ENCODE measurements at places on chromosomes 2 and 18.

DNA sequence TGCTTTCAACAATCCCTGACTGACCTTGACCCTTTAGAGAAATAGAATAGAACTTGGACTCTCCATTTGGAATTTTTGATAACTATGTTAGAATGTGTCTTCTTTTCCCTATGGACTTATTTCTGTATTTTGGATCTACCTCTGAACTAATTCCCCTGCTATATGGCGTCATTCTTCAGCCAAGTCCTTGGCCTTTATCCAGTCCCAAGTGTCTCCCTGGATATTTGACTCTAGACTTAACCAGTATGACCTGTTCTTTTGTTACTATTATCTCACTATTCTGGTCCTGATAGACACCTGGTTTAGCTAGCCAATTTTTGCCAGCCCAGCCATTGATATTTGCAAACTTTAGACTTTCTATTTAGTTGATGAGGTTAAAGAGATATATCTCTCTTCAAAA, 186.8 kb downstream of the KCNS3 start:
- no peak for DNase-seq

DNA sequence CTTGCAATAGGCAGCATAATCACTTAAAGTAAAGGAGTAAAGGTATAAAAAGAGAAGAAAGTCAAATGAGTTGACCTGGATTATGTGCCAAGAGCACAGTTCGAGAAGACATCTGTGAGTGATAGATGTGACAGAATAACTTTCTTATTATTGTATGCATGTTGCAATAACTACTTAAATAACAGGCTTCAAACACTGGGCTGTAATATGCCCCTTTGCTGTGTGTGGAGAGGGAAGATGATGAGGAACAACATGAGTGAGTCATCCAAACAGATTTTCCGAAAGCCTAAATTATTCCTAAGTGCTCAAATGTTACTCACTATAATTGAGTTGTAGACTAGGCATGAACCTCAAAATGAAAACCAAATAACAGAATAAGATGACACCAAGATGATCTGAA, 328.1 kb downstream of the EXOC6B start:
- no peak for DNase-seq

- no peak for DNase-seq
These were observed 86.2 kb upstream of the RAB27B start for GRCh38 chr18:54742120-54742519.

DNA sequence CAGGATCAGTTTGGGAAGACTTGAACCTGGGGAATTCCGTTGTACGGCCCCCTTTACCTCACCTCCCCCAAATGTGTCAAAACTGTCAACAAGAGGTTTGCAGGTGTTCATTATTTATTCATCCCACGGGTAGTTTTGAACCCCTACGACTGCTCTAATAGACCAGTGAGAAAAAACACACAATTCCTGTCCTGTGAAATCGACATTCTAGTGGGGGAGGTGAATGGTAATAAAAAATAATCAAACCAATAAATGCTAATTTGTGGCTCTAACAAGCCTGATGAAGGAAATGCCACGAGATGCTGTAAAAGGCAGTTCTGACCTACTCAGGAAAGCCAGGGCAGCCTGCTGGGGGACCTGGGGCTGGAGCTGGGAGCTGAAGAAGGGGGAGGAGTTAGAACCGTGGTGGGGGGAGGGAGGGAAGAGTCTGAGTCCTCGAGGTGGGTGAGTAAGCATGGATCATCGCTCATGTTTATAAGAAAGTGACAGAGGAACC, 463 bp upstream of the DNAJB2 start:
- DNase-seq: no peak

DNA sequence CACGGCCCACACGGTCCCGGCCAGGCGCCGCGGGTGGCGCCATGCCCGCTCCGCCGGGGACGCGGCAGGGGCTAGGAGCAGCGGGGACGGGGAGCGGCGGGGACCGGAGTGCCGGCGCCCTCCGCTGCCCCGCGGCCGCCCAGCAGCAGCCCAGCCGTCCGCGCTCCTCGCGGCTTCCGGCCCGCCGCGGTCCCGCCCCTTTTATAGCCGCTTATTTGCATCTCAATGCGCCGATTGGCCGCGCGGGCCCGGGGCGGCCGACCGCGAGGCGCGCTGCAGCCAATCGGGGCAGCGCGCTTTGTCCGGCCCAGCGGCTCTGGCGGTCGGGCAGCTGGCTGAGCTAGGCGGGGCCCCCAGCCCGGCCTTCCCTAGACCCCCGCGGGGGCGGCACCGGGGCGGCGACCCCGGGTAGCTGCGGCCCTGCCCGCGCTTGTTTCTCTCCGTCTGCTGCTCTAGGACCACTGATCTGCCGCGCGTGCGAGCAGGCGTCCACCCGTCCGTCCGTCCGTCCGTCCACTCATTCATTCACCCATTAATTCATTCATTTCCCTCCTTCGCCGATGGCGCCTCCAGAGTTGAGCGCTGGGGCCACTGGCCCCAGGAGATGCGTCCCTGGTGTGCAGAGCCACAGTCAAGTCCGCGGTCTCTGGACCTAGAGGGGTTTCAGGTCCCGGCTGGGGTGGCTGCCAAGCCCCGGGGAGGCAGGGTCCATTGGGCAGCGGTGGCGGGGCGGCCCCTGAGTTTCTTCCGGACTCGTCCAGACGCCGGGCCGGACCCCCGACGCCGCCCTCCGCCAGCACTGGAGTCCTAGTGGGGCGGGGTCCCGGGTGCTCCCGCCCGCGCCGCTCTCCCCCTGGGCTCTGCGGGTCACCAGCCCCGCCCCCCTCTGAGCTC, at the start of gene HES6:
HES6 (minus strand) TSS at position 176 of the 894 bp plus-strand sequence; CDS start at position 43, 133 bp downstream.
- peak; percentile 85 for DNase-seq

- no peak for DNase-seq
These were observed 121.8 kb upstream of the CWC22 start for GRCh38 chr2:180128861-180129260.

- DNase-seq: no peak
These were observed 97.4 kb downstream of the RHOB start for GRCh38 chr2:20544153-20544747.

GRCh38 chr2:202035089-202035940, 1.7 kb downstream of the FZD7 start:
- DNase-seq: peak; percentile 27

DNA sequence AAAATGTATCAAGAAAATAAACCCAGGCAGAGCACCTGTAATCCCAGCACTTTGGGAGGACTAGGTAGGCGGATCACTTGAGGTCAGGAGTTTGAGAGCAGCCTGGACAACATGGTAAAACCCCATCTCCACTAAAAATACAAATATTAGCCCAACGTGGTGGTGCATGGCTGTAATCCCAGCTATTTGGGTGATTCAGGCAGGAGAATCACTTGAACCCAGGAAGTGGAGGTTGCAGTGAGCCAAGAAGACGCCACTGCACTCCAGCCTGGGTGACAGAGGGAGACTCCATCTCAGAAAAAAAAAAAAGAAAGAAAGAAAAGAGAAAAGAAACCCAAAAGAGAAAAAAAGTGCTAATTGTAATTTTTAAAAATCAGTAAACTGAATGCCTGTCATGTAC, 41.4 kb downstream of the DDX18 start:
- no peak for DNase-seq

- DNase-seq: no peak
These were observed 144.3 kb downstream of the KCNE4 start for GRCh38 chr2:223196331-223196730.

GRCh38 chr2:229160180-229160579, 110.9 kb downstream of the PID1 start:
- no peak for DNase-seq

- DNase-seq: no peak
These were observed 7.3 kb upstream of the SLC3A1 start for GRCh38 chr2:44267796-44268648.

GRCh38 chr18:2846636-2847316, at the start of gene EMILIN2:
Gene EMILIN2 (plus strand): TSS chr18:2847006. CDS start chr18:2847189, 183 bp downstream.
- DNase-seq: no peak

GRCh38 chr2:73908689-73909652, 16.2 kb downstream of the ACTG2 start:
- no peak for DNase-seq

GRCh38 chr2:878245-878930, 72.3 kb upstream of the SNTG2 start:
- DNase-seq: no peak

DNA sequence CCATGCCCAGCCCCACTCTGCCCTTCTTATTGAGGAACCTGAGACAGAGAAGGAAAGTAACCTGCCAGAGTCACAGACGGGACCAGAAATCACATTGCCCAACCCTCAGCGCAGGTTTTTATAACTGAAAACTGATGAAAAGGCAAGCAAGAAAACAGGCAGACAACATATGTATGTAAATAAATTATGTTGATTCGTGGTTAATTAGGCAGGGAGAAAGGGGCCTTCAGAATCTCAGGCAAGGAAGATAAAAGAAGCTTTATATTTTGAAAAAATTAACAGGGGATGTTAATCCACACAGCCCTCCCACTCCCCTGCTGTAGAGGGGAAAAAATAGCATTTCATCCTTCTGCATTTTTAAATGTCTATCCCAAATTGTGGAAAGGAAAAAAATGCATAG, 378.5 kb downstream of the PIK3C3 start:
- no peak for DNase-seq

DNA sequence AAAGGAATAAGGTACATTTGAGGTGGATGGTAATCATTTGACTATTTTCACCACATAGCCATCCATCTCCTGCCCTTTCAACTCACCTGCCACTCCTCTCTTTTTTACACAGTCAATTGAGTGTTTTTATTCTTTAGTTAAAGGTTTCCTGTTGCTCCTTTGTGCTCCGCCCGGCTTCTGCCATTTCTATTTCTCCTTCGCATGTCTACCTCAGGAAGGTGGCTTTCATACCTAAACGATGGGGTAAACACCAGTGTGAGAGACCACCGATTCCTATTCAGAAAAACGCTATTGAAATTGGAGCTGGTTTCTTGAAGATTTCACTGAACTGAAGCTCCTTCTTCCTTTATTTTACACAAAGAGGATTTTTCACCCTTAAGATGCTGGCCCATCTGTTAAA, 1628.0 kb upstream of the PIK3C3 start:
- no peak for DNase-seq

- no peak for DNase-seq
These were observed 14.7 kb downstream of the NEDD4L start for GRCh38 chr18:58058720-58059119.

- no peak for DNase-seq
These were observed 565.2 kb downstream of the NRXN1 start for GRCh38 chr2:50466685-50467084.

GRCh38 chr2:160932960-160933359, 227.3 kb upstream of the TANK start:
- no peak for DNase-seq

- DNase-seq: no peak
These were observed 255.8 kb upstream of the LRRTM1 start for GRCh38 chr2:80560326-80560725.

DNA sequence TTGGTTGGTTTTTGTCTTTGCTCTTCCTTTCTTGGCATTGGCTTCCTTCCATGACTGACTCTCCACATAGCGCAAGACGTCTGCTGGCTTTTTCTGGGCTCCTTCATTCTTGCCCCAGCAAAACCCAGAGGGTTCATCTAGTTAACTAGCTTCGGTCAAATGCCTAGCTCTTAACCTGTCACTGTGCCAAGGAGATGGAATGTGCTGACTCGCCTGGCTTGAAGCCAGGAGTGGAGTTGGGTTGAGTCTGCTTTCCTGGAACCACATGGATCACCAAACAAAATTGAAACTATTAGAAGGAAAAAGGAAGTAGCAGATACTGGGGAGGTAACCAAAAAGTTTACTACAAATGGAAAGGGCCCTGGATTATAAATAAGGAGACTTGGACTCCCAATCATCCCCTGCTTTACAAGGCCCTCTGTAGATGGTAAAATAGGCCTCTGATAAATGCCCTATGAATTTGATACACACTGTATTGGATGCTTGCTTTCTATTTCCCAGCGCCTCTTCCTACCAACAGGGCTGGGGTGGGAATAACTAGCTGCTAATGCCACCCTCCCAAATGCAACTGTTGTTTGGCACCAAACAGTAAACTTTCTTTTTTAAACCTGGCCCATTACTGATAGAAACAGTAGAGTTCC, 11.3 kb downstream of the MALT1 start:
- DNase-seq: peak; percentile 1

DNA sequence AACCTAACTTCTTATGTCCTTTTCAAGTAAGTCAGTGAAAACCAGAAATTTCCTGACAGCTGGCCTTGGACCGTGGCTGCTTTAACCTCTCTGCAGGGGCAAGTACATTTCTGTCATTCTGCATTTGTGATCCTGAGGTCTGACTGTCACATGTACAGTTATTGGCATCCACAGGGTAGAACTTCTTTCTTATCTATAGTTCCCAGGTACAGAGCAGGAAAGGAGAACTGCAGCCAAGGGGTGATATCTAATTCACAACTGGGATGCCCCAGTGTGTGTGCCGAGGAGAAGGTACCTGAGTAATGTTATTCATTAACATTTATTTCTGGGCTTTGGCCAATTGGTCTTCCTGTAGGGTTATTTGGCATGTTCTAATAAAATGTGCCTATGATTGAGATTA, 468.9 kb downstream of the PARD3B start:
- DNase-seq: no peak

DNA sequence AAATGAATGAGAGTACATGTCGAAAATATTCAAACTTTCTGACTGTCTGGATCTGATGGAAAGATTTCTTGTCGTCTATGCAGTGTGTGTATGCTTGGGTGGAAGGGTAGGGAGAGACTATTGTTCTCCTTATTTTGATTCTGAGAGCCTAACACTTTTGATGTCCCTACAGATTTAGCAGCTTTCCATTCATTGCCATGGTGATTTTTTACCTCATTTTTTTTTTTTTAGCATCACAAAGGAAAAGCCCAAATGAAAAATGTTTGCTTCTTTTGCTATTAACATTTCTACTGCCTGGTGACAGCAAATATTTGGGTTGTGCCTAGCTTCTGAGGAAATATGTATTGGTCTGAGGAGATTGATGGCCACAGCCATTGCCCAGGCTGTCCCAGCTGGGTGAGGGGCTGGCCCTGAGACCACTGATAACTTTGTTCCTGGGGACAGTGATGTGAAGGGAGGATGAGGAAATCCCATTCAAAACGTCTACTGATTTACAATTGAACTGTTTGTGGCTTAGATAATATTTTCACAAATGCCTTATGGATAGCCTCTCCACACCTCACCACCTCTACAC, 558.6 kb downstream of the DCC start:
- no peak for DNase-seq

DNA sequence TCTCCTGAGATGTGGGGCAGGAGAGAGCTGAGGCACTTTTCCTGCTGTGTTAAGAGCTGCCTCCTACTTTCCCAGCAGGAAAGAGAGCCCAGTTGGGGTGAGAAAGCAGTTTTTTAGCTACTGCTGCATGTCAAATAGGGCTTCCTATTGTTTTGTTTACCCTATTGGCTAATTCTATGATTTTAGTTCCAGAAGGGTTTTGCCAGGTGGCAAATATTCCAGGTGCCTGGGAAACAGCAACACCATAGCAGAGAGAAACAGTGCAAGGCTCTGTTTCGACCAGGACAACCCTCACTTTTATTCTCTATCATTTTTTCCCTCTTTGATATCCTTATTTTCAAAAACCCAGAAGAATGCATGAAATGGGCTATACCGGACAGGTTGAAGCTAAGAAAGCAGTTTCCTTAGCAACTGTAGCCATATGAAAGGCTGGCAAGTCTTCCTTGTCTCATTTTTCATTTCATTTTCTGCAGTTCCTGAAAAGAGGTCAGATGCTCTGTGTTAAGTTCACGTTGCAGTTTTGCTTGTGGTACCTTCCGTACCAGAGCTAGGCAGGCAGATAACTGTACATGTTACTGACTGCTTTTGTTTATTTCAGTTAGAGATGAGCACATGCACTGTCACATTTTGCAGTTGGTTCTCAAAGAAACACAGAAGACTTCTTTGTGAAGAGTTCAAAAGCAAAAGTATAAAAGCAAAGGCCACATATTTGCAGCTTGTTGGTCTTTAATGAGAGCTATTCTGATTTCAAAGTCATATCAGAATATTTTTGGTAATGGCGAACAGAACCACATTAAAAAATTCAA, 84.8 kb downstream of the AQP4 start:
- no peak for DNase-seq

- DNase-seq: no peak
These were observed 35.8 kb upstream of the THOC1 start for GRCh38 chr18:303607-304006.

All from substantia nigra (tissue), 51 donors.